BJ (cell line): ENCODE measurements at places on chromosomes 16 and 17. TPM values are rescaled to one million over a fixed set of nuclear protein-coding genes. Genes with fewer than 3 reads are reported as not detected.

DNA sequence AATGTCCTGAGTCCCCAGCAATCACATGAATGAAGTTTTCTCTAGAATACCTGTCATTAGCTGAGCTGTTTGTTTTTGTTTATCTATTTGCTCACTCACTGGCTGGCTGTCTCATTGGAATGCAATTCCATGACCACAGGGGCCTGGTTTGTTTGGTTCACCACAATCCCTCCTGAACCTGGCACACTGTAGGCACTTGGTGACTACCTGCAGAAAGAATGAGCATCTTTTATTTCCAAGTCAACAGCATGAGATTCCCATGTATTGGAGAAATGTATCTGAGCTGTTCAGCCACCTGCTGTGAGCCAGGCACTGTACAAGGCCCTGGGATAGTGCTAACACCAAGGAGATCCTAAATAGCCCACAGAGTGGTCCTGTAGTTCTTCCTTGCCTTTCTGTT lies 345.1 kb downstream of the XYLT1 start:
- DNase-seq, result no peak

DNA sequence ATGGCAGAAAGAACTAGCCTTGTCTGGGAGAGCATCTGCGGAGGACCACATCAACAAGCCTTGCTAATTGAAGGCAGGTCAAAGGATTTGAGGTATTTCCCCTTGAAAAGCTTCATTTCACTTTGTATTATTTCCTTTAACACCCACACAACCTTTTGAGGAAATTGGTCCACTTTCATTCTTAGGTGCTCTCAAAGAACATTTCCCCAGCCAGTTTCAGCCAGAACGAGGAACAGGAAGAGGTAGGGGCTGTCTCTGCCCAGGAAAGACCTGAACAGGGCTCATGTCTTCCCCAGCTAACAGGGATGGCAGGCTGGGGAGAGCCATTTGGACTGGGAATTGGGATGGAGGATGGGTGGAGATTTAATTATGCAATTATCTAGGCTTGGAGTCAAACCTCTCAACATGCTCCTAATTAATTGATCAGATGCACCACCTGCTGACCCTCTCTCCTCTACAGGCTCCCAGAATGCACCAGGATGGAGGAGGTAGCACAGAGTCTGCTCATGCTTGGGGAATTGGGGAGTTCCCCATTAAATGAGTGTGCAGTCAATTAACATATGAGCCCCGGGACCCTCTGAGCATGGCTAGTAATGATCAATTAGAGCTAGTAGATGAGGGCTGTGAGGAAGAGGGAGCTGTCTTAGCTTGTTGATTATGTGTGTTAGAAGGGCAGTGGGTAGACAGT lies 84.6 kb downstream of the GP2 start:
- no peak for DNase-seq

GRCh38 chr16:23296994-23297393 lies 5.1 kb upstream of the SCNN1B start:
- no peak for DNase-seq

DNA sequence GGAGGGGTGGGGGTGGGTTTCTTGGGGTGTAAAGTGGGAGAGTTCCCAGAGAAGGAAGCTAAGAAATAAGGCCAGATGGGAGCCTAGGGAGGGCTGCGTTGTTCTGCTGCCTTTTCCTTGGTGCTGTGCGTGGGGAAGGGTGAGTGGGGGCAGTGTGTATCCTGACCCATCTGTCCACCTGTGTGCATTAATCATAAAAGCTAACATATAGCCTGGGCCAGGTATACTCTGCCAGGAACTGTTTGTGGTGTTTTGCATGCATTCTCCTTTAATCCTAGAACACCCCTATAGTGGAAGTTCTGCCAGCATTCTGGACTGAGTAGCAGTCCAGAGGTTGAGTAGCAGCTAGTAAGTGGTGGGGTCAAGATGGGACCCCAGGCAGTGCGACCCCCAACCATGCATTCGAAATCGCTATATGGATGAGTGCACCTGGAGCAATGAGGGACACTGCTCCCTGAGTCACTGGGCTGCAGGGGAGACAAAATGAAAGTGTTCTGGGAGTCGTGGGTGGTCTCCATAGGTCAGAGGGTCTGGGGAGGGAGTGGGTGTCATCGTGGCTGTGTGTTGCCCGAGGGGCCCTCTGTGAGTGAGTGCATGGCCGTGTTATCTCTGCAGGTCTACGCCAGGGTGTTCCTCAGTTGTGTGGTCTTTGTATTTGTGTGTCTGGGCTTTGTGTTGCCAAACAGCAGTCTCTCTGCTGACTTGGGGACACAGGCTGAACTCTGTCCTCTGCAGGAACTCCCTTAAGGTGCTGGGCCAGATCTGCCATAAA lies 1.3 kb downstream of the ERBB2 start:
- no peak for DNase-seq

- DNase-seq, result no peak
Measured at GRCh38 chr16:89026121-89026612, 49.2 kb upstream of the CBFA2T3 start.

DNA sequence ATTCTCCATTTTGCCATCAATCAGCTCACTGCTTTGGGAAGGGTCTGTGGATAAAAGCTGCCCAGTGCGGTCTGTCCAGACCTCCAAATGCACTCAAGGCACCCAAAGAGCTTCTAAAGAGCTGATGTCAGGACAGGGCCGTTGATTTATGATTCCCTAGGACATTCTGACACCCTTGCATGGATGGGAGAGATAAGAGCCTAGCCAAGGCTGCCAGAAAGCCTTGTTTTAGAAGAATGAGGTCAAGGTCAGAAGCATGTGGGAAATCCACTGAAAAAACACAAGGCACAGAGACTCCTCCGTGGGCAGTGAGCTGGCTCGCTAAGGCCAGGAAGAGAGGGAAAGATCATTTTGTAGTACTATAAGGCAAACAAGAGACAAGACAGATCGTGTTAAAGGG lies 214.0 kb downstream of the CDH11 start:
- DNase-seq, result no peak

DNA sequence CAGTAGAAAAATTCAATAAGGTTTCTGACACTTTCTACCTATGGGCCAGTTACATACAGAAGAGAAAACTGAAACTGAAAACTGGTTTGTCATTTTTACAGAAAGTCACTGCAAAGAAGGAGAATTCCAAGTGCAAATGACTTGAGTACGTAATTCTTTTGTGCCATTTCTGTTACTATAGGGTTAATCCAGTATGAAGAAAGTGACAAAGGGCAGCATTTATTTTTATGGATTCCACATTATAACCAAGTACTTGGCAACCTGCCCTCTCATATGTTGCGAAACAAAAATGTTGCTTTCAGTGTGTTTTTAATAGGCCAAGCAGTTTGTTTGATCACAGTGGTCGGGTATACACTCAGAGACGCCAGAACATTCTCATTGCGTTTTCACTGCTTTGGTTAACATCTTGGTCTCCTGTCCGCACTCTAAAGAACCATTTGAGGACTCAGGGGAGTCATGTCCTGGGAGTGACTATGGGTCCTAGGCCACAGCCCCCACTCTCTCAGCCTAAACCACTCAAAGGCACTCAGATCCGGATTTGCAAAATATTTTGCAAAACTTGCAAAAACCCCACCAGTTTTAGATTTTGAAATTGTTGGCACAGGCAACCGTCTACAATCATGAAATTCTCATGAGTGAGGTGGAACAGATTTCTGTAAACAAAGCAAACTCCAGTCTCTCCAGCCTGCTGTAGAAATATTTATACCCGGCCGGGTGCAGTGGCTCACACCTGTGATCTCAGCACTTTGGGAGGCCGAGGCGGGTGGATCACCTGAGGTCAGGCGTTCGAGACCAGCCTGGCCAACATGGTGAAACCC lies 15.4 kb upstream of the HELZ start:
- peak; percentile 27 for DNase-seq

DNA sequence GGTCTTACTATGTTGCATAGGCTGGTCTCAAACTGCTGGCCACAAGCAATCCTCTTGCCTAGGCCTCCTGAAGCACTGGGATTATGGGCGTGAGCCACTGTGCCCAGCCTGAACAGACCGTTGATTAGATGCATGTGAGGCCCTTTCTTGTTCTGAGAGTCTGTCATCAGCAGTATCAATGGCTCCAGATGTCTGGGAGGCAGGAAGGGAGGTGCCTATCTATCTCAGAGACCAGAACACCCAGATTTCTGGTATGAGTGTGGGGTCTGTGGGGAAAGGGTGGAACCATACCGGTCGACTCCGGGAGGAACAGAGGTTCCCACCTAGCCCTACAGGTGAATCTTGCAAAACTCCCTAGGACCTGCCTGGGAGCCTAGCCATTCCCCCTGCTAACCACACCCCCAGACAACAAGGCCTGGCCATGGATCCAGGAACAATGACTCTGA lies 71.7 kb downstream of the PRKCB start:
- DNase-seq, result no peak

DNA sequence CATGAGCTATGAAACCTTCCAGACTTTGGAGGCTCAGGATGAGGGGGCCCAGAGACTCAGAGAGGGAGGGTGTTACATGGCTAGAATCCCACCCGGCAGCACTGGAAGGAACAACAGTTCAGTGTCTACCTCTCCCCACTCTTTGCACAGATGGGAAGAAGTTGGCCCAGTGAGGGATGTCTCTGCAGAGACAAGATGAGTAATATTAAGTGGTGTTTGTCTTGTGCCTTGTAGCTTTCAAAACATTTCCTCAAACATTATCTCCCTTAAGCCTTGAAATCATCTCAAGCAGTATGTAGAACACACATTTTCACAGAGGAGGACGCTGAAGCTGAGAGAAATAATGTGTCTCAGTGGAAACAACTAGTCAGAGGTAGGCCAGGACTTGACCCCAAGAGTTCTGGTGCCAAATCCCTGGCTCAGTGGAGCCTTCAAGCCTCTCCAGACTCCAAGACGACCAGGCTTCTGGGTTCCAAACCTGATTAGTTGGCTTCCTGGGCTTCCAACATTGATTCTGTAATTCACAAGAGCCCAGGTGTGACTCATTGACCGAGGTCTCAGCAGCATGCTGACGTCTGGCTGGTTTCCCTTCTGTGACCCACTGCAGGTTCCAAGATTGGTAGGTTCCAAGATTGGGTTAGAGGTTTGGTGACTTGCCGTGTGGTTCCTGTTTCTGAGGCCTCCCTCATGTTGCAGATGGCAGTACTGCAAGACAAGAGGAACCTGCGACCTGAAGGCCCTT lies 7.4 kb downstream of the RNF112 start:
- peak; percentile 15 for DNase-seq

The COPRS gene
- 44.5 and 51.5 TPM in 2 replicates for polyA plus RNA-seq

The RNF112 gene
- 0.60 and 0.70 TPM in 2 replicates for polyA plus RNA-seq

The STXBP4 gene
- 1.8 and 3.8 TPM in 2 replicates for polyA plus RNA-seq
